ENCODE measurements at places on chromosomes 6 and 20.

GRCh38 chr6:96613291-96613999, 50.5 kb downstream of the FHL5 start:
- no peaks in the 10 kb centered on the region for H3K4me1 ChIP-seq
- DNase-seq, result no peak
- H3K36me3 ChIP-seq, result no peaks in the 10 kb centered on the region

DNA sequence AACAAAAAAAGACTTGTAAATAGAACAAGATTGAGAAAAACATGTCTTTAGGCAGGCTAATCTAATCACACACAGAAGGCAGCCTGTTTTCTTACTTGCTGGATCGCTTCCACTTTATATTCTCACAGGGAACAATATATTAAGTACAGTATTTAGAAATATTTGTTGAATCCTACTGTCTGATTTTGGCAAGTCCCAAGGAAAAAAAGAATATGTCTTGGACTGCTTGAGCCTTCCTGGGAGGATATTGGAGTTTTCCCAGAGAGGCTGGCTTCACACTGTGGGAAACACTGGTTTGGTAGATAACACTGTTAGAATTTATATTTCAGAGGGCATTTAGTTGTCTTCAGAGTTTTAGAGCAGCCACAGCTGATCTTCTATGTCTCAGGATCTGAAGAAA, 229.7 kb downstream of the PRL start:
- no peak overlapping the region for H3K4me3 ChIP-seq
- no peak for DNase-seq
- no peak overlapping the region for H3K27ac ChIP-seq
- H3K36me3 ChIP-seq, result no peaks in the 10 kb centered on the region

DNA sequence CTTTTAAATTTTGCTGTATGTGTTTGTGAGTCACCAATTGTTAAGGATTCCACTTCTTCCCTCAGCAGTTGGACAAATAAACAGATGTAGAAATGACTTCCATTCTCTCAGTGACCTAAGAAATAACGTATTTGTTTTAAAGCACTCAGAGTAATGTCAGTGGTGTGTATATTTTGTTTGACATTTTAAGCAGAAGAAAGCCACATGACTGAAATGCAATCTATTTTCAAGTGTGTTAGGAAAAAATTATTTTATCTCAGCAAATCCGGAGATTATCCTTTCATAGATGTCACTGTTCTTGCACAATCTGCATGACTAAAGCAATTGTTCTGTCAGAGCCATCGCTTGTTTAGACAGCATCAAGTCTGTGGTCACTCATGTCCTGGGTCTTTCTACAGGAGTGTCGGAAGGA, 77.1 kb downstream of the JAG1 start:
- no peaks in the 10 kb centered on the region for H3K27me3 ChIP-seq
- H3K4me3 ChIP-seq, result no peak overlapping the region
- H3K27ac ChIP-seq, result no peak overlapping the region
- no peak for DNase-seq

DNA sequence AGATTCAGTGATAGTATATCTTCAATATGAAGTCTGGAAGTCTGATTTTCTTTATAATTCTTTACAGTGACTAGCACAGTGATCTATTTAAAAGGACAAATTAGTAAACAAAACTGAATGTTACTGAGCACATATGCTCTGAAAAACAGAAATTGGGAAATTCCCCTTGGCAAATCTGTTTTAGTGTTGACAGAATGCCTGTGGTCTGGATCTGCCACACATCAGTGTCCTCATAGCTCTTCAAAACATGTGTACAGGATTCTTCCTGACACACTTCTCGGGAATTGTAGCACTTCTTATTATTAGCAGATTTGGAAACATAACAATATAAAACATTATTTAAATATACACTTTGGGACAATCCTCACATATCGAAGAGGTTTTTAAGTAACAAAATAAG, 354.3 kb downstream of the COL12A1 start:
- no peaks in the 10 kb centered on the region for H3K36me3 ChIP-seq
- no peak overlapping the region for H3K27ac ChIP-seq
- H3K4me3 ChIP-seq, result no peak overlapping the region
- no peak for DNase-seq
- H3K27me3 ChIP-seq, result no peaks in the 10 kb centered on the region

DNA sequence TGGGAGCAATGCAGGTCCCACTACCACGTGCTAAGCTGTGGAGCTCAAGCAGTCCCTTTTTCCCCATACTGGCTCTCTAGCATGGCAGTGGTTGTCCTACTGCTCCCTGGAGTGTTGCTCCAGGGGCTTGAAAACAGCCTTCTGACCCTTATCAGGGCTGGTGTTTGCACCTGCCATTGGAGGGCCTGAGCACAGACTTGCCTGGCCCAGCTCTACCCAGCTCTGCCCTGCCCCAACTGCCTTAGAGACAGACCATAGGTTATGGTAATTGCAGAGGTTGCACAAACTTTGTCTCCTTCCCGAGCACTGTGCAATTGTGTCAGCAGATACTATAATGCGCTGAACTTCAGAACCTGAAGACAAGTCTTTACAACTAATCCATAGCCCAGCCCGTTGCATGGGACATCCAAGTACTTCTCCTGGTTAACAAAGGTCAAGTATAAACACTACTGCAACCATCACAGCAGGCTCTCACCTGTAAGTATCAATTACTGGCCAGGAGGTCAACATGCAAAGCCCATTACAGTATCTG, 58.7 kb downstream of the PDSS2 start:
- no peak overlapping the region for H3K27ac ChIP-seq
- no peaks in the 10 kb centered on the region for H3K36me3 ChIP-seq
- no peaks in the 10 kb centered on the region for H3K4me1 ChIP-seq
- no peak overlapping the region for H3K4me3 ChIP-seq
- H3K27me3 ChIP-seq, result no peaks in the 10 kb centered on the region
- no peak for DNase-seq

DNA sequence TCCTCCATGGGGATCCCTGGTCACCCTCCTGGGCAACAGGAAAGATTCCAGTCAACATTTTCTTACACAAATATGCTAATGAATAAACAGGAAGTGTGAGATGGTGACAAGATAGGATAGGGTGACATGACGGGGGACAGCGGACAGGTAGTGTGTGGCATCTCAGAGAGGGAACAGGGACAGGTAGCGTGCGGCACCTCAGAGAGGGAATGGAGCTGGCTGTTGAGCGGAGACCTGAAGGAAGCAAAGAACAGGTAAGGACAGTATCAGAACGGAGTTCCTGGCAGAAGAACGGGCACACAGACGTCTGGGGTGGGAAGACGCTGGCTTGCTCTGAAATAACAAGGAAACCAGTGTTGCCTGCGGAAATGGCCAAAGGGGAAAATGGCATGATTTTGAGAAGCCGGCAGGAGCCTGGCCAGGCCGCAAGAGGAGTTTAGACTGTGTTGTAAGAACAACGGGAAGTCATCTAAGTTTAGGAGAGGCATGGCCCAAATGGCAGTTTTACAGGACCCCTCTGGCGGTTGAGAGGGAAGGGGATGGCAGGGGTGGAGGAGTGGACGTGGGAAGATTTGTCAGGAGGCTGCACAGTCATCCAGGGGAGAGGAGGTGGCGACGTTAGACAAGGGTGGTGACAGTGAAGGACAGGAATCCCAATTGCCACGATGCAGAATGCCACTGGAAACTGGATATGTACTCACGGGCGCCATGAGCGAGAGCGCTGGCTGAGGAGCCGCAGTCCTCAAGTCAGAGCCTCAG, 111.6 kb downstream of the JPH2 start:
- H3K4me3 ChIP-seq, result no peak overlapping the region
- no peaks in the 10 kb centered on the region for H3K4me1 ChIP-seq
- no peak overlapping the region for H3K27ac ChIP-seq
- no peaks in the 10 kb centered on the region for H3K36me3 ChIP-seq
- DNase-seq, result peak; percentile 13
- no peaks in the 10 kb centered on the region for H3K27me3 ChIP-seq

GRCh38 chr6:7832904-7833750, 77.5 kb downstream of the TXNDC5 start:
- no peaks in the 10 kb centered on the region for H3K27me3 ChIP-seq
- no peaks in the 10 kb centered on the region for H3K36me3 ChIP-seq
- H3K4me1 ChIP-seq, result no peaks in the 10 kb centered on the region
- DNase-seq, result no peak

GRCh38 chr6:31037682-31038081, 27.4 kb downstream of the MUC22 start:
- H3K27ac ChIP-seq, result no peak overlapping the region
- no peak overlapping the region for H3K4me3 ChIP-seq
- no peak for DNase-seq
- H3K27me3 ChIP-seq, result no peaks in the 10 kb centered on the region

DNA sequence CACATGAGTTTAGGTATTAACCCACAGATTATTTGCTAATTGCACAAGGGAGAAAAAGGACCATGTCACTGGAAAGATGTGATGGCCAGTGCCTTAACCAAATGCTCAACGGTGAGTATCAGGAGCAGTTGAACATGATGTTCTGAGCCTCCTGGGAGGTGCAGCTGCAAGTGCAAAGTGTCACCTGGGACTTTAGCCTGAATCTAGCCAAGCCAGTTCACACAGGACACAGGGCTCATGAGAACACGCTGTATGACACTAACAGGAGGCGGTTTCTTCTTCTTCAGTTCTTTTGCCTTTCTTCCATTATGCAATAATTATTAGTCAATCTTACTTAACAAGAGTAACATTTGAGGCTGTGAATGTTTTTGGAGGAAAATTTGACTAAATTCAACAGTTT, 225.3 kb downstream of the THBS2 start:
- no peaks in the 10 kb centered on the region for H3K36me3 ChIP-seq
- H3K27ac ChIP-seq, result no peak overlapping the region
- no peak for DNase-seq
- no peak overlapping the region for H3K4me3 ChIP-seq
- H3K27me3 ChIP-seq, result no peaks in the 10 kb centered on the region
